ENCODE measurements at places on chromosomes 6 and 20.

- DNase-seq, result no peak
Observed at GRCh38 chr6:109165392-109165974, 70.2 kb downstream of the CEP57L1 start.

GRCh38 chr6:26032340-26033084 lies 54.7 kb upstream of the HFE start:
- DNase-seq, result no peak

DNA sequence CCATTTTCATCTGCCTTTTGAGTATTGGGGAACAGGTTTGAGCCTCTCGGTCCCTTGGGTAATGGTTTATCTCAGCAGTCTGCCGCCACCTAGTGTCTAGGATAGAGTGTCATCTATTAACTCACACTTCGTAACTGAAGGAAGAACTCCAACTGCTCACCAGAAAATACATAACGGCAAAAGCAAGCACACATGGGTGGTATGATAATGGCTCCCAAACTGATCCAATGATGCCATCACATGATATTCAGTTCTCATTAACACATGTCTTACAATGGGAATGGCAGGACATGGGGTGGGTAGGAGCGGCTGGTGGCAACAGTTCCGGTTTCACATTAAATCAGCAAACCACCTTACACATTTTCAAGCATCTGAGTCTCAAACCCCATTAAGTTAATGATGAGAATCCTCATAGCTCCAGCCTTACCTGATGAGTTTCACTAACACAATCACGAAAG lies 110.7 kb upstream of the PHACTR1 start:
- DNase-seq, result peak; percentile 55

DNA sequence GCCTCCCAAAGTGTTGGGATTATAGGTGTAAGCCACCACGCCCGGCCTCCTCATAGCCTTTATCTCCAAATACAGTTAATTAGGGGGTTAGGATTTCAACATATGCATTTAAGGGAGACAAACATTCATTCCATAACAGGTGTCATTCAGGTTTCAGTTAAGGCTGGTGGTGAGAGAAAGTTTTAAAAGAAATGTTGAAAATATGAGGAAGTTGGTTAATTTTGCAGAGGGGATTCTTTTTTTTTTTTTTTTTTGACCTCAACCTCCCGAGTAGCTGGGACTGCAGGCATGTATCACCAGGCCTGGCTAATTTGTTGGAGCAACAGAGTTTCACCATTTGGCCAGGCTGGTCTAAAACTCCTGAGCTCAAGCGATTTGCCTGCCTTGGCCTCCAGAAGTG lies 12.5 kb upstream of the EBF4 start:
- DNase-seq, result no peak

- DNase-seq, result no peak
Observed at GRCh38 chr20:46757754-46758678, 48.6 kb downstream of the SLC2A10 start.

- DNase-seq, result no peak
Observed at GRCh38 chr6:79833264-79833963, 113.9 kb downstream of the ELOVL4 start.

- DNase-seq, result no peak
Observed at GRCh38 chr6:38141085-38141484, 321.6 kb downstream of the ZFAND3 start.

- no peak for DNase-seq
Observed at GRCh38 chr20:50296450-50297375, 106.1 kb downstream of the CEBPB start.

- no peak for DNase-seq
Observed at GRCh38 chr6:30884521-30885480, 482 bp downstream of the DDR1 start.

GRCh38 chr6:5107341-5107740 lies 22.2 kb downstream of the PPP1R3G start:
- DNase-seq, result no peak

DNA sequence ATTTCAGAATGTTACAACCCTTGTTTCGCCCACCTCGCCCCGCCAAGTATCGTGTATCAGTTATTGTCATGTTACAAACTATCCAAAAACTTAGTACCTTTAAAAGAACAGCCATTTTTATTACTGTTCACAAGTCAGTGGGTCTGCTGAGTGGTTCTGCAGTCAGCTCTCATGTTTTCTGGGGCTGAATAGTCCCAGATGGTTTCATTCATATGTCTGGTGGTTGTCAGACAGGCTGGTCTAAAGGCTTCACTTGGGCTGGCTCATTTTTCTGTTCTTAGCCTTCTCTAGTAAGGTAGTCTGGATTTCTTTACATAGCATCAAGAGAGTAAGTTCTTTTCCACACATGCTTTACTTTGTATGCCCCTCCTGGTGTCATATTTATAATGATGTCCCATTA lies 8.6 kb downstream of the ZNF292 start:
- no peak for DNase-seq

Data from bone marrow (tissue), 2 donors.